ENCODE measurements at places on chromosomes 1 and 21. TPM values are rescaled to one million over a fixed set of nuclear protein-coding genes. Genes with fewer than 3 reads are reported as not detected.
A peak's percentile ranks its signal among the peaks of the same experiment; 100 is the strongest.

DNA sequence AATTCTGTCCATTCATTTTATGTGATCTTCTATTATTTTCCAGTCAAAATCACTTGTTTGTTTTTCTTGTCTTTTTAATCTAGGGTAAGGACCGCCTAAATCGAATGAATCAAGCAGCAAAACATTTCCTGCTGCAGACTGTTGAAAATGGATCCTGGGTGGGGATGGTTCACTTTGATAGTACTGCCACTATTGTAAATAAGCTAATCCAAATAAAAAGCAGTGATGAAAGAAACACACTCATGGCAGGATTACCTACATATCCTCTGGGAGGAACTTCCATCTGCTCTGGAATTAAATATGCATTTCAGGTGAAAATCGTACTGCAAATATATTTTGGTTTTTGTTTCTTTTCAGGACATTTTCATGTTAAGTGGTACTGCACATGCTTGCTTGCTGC, 20.5 kb downstream of the CLCA4 start:
- no peak overlapping the region for H3K4me3 ChIP-seq
- H3K27me3 ChIP-seq: peaks cover 6% of the 10 kb centered on the region
- H3K36me3 ChIP-seq: no peaks in the 10 kb centered on the region
- H3K27ac ChIP-seq: no peak overlapping the region

- H3K27ac ChIP-seq: no peak overlapping the region
- no peak overlapping the region for H3K4me3 ChIP-seq
- no peaks in the 10 kb centered on the region for H3K4me1 ChIP-seq
- no peaks in the 10 kb centered on the region for H3K27me3 ChIP-seq
- no peak for DNase-seq
- H3K36me3 ChIP-seq: peaks cover 8% of the 10 kb centered on the region
Measured at GRCh38 chr1:226983992-226984364, 43.9 kb downstream of the COQ8A start.

Gene FMN2
- total RNA-seq: not detected

DNA sequence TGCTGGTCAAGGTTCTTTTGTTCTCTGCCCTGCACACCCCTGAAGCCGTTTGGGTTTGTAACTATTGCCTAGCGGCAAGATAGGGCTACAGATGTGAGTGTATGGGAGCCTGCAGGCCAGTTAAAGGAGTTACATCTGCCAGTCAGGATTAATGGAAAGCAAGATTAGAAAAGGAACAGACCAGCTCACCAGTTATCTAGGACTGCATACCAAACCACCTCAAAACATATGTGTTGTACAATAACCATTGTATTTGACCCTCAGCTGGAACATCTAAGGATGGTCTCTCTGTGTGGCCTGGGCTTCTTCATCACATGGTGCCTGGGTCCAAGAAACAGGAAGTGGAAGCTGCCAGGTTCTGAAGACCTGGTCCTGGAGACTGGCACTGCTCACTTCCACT, 52.5 kb upstream of the FBXO28 start:
- H3K4me1 ChIP-seq: no peaks in the 10 kb centered on the region
- no peak overlapping the region for H3K4me3 ChIP-seq
- no peaks in the 10 kb centered on the region for H3K36me3 ChIP-seq
- no peaks in the 10 kb centered on the region for H3K27me3 ChIP-seq
- no peak overlapping the region for H3K27ac ChIP-seq
- DNase-seq: no peak

GRCh38 chr1:51170342-51170741, 65.7 kb upstream of the RNF11 start:
- no peak for DNase-seq
- H3K27ac ChIP-seq: no peak overlapping the region
- no peak overlapping the region for H3K4me3 ChIP-seq
- H3K36me3 ChIP-seq: no peaks in the 10 kb centered on the region

- no peaks in the 10 kb centered on the region for H3K4me1 ChIP-seq
- no peaks in the 10 kb centered on the region for H3K27me3 ChIP-seq
- no peak for DNase-seq
- H3K4me3 ChIP-seq: no peak overlapping the region
- H3K36me3 ChIP-seq: no peaks in the 10 kb centered on the region
Measured at GRCh38 chr21:33315946-33316710, 8.6 kb upstream of the IFNAR1 start.

DNA sequence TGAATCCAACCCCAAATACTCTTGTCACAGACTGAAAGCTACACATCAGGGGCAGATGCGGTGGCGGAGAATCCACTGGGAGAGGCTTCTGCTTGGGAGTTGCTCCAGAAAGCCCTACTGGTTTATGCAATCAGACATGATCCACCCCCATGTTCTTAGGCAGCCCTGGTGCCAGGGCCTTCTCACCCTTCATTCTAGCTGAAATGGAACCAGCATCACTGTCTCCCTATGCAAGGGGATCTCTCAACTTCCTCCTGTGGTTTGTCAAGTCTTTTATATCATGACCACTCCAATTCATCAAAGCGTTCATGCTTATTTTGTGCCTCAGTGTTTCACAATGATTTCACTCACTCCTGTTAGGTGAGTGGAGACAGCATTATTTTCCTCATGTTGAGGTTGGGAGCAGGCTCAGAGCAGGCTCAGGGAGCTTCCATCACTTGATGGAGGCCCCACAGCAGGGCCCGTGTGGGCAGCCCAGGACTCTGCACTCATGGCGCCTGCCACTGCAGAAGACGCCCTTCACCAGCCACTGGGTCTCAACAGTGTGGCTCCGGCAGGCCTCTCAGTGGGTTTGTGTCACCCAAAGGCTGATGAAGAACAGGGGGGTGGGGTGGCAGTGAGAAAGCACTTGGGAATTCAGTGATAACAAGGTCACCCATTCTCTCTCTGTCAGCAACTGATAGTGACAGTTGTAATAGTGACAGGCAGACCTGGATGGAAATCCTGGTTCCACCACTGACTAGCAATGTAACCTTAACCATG, 67.1 kb downstream of the CD58 start:
- peak overlapping the region; percentile 86 for H3K27ac ChIP-seq
- peaks cover 76% of the 10 kb centered on the region for H3K4me1 ChIP-seq
- H3K27me3 ChIP-seq: no peaks in the 10 kb centered on the region
- no peaks in the 10 kb centered on the region for H3K36me3 ChIP-seq
- H3K4me3 ChIP-seq: no peak overlapping the region

Gene LRRC3
- total RNA-seq: 1.5 TPM

DNA sequence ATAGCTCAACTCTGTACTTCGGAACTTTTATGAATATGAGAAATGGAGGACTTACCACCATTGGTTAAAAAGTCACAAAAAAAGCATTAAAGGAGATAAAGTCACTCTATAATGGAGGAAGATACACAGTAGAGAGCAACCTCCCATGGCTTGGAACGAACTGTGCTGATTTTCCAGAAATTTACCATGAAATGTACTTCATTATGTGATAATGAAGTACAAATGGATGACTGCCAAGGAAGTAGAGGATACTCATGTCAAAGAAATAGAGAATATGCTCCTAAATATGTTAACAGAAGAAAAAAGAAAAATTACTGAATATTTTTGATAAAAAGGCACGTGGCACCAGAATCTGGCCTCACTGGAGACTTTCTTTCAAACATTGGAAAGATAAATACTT, 23.6 kb upstream of the PLA2G2E start:
- no peaks in the 10 kb centered on the region for H3K4me1 ChIP-seq
- no peaks in the 10 kb centered on the region for H3K36me3 ChIP-seq
- H3K27me3 ChIP-seq: no peaks in the 10 kb centered on the region
- DNase-seq: no peak
- H3K4me3 ChIP-seq: no peak overlapping the region
- H3K27ac ChIP-seq: no peak overlapping the region

GRCh38 chr1:42877380-42877779, 31.0 kb downstream of the ZNF691 start:
- no peaks in the 10 kb centered on the region for H3K36me3 ChIP-seq
- no peak overlapping the region for H3K27ac ChIP-seq
- H3K27me3 ChIP-seq: no peaks in the 10 kb centered on the region
- DNase-seq: no peak

GRCh38 chr1:113396585-113396984, 6.3 kb downstream of the MAGI3 start:
- H3K27ac ChIP-seq: no peak overlapping the region
- DNase-seq: no peak
- peaks cover 13% of the 10 kb centered on the region for H3K4me1 ChIP-seq
- H3K36me3 ChIP-seq: no peaks in the 10 kb centered on the region

Gene SPRR2A
- total RNA-seq: not detected

DNA sequence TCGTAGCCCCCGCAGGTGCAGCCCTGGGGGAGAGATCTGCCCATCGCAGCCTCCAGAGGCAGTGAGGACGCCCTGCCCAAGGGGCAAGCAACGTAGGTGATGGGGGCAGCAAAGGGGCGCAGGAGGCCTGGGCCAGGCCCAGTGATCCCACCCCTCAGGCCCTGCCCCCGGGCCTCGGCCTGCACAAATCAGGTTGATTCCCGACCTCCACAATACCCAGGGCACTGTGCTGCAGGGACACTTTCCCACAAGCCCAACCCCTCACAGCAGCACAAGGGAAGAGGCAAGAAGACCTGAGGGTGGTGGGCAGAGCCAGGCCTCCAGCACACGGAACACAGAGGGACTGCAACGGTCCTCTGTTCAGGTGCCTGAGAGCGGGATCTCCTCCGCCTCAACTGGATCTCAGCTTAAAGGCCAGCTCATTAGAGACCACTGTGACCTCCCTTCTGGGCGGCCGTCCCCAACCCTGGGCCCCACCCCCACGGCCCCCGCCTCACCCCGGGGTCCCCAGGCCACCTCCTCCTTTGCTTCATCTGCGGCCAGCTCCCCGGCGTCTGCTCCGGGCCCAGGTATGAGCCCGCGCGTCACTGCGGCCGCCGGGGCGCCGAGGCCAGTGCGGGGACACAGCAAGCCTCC, 812 bp upstream of the ARF1 start:
- DNase-seq: no peak
- peaks cover 47% of the 10 kb centered on the region for H3K4me1 ChIP-seq
- H3K27ac ChIP-seq: peak overlapping the region; percentile 97
- H3K36me3 ChIP-seq: no peaks in the 10 kb centered on the region
- peak overlapping the region; percentile 47 for H3K4me3 ChIP-seq

Gene PCP4L1
- total RNA-seq: not detected

- no peak overlapping the region for H3K4me3 ChIP-seq
- no peak overlapping the region for H3K27ac ChIP-seq
- H3K27me3 ChIP-seq: no peaks in the 10 kb centered on the region
- H3K4me1 ChIP-seq: no peaks in the 10 kb centered on the region
- no peak for DNase-seq
Measured at GRCh38 chr1:196376630-196377328, 231.5 kb downstream of the KCNT2 start.

GRCh38 chr1:244674446-244674845, 21.5 kb downstream of the DESI2 start:
- H3K4me3 ChIP-seq: no peak overlapping the region
- H3K36me3 ChIP-seq: no peaks in the 10 kb centered on the region
- no peaks in the 10 kb centered on the region for H3K4me1 ChIP-seq
- H3K27ac ChIP-seq: no peak overlapping the region
- H3K27me3 ChIP-seq: no peaks in the 10 kb centered on the region

Gene CACNA1S
- not detected for total RNA-seq

- peaks cover 6% of the 10 kb centered on the region for H3K36me3 ChIP-seq
- no peak overlapping the region for H3K27ac ChIP-seq
- peaks cover 99% of the 10 kb centered on the region for H3K4me1 ChIP-seq
- no peak for DNase-seq
- no peaks in the 10 kb centered on the region for H3K27me3 ChIP-seq
Measured at GRCh38 chr21:35035116-35035515, 14.0 kb downstream of the RUNX1 start.

- no peak overlapping the region for H3K4me3 ChIP-seq
- no peaks in the 10 kb centered on the region for H3K36me3 ChIP-seq
- no peak for DNase-seq
- no peaks in the 10 kb centered on the region for H3K27me3 ChIP-seq
- no peaks in the 10 kb centered on the region for H3K4me1 ChIP-seq
Measured at GRCh38 chr1:107536266-107536665, 395.4 kb downstream of the NTNG1 start.

- H3K27me3 ChIP-seq: no peaks in the 10 kb centered on the region
- no peak overlapping the region for H3K4me3 ChIP-seq
- H3K27ac ChIP-seq: no peak overlapping the region
- peaks cover 36% of the 10 kb centered on the region for H3K4me1 ChIP-seq
- peaks cover 16% of the 10 kb centered on the region for H3K36me3 ChIP-seq
- peak; percentile 24 for DNase-seq
Measured at GRCh38 chr1:227756172-227756959, 21.1 kb downstream of the SNAP47 start.

Gene KAZN
- total RNA-seq: not detected

GRCh38 chr1:236204039-236204438, 61.7 kb downstream of the GPR137B start:
- H3K4me3 ChIP-seq: no peak overlapping the region
- no peak for DNase-seq
- H3K27ac ChIP-seq: no peak overlapping the region

DNA sequence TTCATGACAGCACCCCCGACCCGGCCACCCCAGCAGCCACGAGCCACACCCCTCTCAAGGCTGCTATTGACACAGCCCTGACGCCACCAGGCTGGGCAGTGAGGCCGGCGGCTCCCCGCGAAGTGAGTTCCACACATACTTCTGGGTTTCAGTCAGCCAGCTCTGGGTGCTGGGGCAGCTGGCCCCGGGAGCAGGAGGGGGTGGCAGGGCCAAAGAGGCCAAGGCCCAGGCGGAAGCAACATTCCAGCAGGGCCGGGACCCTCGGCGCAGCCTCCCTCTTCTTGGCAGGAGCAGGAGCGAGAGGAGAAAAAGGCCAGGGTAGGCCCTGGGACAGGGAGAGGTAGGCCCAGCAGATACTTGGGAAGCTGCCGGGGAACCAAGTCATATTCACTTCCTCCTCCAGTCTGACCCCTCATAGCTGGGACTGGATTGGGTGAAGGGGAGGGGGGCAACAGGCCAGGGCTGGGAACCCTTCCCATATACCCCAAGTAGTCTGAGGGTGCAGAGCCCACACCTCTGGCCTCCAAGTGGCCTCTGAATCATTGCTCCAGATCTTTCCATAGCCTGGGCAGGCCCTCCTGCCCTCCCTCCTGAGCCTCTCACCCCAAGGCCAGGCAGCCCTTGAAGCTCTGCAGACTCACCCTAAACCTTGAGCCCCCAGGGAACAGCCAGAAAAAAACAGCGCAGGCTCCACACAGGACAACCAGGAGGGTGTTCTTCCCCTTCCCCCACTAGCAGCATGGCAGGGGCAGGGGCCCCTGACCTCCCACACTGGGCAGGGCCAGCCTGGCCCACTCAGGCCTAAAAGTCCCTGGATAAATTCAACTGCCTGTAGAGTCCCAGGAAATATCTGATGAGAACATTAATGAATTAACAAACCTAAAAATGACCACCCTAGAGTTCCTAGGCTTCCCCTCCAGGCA, 5.7 kb downstream of the HSPG2 start:
- no peak for DNase-seq
- peaks cover 6% of the 10 kb centered on the region for H3K4me1 ChIP-seq
- no peaks in the 10 kb centered on the region for H3K36me3 ChIP-seq
- H3K27ac ChIP-seq: no peak overlapping the region

- H3K4me1 ChIP-seq: peaks cover 36% of the 10 kb centered on the region
- no peaks in the 10 kb centered on the region for H3K36me3 ChIP-seq
- DNase-seq: no peak
- H3K4me3 ChIP-seq: no peak overlapping the region
Measured at GRCh38 chr1:227738820-227739219, 3.6 kb downstream of the SNAP47 start.

- DNase-seq: no peak
- H3K36me3 ChIP-seq: no peaks in the 10 kb centered on the region
- H3K27ac ChIP-seq: no peak within 1 kb of the TSS
- no peaks in the 10 kb centered on the region for H3K27me3 ChIP-seq
Measured at GRCh38 chr21:29130270-29130969, at the start of gene MAP3K7CL. MAP3K7CL (plus strand) TSS chr21:29130644; CDS start chr21:29133345, 2,701 bp downstream.

All from CD4-positive, alpha-beta memory T cell (primary cell).